ENCODE measurements at places on chromosomes 12 and 14.

GRCh38 chr12:105409801-105410471 lies 79.4 kb downstream of the C12orf75 start:
- peak; percentile 27 for DNase-seq

DNA sequence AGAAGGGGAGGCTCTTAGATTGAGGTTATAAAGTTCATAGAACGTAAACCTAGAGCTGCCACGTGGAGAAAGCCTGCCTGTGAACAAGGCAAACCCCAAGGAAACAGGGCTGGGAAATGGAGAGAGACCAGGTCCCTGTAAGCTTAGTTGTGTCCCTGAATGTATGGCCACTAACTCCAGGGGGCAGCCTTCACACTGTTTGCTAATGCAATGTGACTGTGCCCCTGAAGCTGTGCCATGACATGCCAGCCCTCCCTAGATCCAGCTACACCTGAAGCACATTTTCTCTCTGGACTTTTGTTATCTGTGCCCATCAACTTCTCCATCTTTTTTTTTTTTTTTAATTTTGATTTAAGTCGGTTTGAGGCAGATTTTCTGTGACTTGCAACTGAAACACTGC lies 60.6 kb upstream of the TMCC3 start:
- DNase-seq: peak; percentile 46

DNA sequence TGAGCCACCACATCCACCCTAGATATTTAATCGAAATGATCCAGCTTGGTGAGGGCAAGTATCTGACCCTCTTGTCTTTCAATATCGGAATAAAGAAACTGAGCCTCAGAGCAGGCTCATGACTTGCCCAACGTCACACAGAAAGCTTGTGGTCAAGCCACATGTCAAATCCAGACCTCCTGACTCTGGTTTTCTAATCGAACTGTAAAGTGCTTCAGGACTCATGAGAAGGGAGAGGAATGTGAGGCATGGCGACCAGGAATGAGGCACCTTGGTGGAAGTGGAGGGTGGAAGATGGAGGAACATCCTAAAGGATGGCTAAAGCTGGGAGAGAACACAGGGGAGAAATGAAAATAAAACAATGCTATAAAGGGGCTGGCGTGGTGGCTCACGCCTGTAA lies 27.9 kb upstream of the SPPL3 start:
- DNase-seq: no peak

DNA sequence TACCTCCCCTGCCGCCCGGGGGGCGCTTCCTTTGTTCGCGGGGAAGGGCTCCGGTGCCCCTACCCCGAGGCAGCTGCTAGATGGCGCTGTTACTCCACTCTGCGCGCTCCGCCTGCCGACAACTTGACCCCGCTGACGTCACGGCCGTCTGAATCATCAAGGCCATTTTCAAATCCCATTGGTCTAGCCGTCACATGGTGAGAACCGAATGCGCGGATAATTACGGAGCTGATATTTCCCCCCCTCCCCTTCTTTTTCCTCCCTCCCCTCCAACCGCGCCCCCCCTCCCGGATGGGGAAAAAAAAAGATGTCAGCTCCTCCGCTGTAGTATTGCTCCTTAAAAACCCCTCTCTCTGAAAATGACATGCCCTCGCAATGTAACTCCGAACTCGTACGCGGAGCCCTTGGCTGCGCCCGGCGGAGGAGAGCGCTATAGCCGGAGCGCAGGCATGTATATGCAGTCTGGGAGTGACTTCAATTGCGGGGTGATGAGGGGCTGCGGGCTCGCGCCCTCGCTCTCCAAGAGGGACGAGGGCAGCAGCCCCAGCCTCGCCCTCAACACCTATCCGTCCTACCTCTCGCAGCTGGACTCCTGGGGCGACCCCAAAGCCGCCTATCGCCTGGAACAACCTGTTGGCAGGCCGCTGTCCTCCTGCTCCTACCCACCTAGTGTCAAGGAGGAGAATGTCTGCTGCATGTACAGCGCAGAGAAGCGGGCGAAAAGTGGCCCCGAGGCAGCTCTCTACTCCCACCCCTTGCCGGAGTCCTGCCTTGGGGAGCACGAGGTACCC lies at the start of gene HOXC10:
HOXC10 (plus strand) TSS at position 246 of the 791 bp plus-strand sequence; CDS start at position 360, 114 bp downstream.
- peak; percentile 59 for DNase-seq

- DNase-seq: no peak
Measured at GRCh38 chr12:7678744-7679143, 13.0 kb upstream of the APOBEC1 start.

GRCh38 chr12:101795786-101796185 lies 35.0 kb downstream of the GNPTAB start:
- DNase-seq: no peak

DNA sequence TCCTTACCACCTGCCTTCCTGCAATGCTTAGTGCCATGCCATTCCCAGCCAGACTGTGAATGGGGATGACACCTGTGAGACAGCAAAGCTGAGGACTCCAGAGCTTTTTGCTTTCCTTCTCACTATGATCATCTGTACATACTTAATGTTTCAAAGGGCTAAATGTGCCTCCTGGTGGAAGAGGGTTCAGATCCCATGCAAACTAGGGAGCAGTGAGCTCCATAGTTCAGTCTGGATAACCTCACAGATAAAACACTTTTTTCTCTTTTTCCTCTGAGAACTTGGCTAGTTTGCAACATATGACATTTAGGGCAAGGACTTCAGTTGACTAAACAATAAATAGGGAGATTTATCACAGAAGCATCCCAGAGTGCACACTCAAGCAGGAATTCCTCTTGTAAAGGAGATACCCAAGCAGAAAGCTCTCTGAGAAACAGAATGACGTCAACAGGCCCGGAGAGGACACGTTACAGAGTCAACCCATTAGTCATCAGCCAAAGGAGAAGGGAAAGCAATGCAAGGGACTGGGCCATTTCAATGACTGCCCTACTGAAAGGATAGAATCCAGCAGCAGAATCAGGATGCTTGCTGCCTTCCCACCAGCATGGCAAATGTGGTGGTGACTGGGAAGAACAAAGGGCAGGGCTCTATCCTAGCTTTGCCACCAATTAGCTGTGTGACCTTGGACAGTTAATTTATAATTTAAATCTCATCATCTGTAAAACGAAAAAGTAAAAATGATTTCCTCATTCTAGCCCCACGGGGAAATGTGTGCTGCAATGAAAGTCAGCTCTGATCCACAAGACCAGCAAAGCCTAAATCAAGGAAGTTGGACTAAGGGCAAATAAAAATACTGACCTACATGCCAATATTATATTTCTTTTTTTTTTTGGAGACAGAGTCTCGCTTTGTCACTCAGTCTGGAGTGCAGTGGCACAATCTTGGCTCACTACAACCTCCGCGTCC lies 80.8 kb upstream of the ACTN1 start:
- DNase-seq: no peak

GRCh38 chr12:111673503-111673902 lies 12.3 kb downstream of the BRAP start:
- DNase-seq: no peak

DNA sequence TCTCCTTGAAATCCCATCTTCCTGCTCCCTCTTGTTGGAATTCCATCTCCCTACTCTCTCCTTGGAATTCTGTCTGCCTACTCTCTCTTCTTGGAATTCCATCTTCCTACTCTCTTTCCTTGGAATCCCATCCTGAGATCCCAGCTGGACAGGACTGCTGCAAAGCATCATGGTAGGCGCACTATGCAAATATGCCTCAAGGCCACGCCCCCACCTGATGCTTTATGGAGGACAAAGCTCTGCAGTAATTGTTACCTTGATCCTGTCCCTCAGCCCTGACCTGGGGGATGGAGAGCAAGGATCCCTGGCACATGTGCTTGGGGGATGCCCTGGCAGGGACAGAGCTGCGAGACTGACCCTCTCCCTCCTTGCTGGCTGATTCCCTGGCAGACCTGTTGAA lies 185.6 kb downstream of the TBX5 start:
- DNase-seq: no peak

- no peak for DNase-seq
Measured at GRCh38 chr12:119178544-119179334, at the start of gene HSPB8. HSPB8 (plus strand) TSS chr12:119178931; CDS start chr12:119179313, 382 bp downstream.

DNA sequence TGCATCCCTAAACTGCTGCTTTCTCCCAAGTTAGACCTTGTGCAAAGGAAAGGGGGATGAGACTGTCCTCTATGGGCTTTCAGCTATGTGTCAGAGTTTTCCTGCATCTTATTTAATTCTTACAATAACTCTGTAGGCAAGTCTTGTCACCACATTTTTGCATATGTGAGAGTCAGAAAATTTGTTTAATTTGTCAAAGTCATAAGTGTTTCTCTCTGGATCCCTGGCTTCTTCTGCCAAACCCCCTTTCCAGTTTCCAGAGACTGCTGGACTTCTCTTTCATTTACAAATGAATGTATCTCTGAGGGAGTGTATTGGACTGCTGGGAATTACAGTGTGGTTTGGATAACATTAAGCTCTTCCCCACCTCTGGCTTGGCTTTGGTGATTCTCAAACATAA lies 877.6 kb upstream of the SEL1L start:
- no peak for DNase-seq

DNA sequence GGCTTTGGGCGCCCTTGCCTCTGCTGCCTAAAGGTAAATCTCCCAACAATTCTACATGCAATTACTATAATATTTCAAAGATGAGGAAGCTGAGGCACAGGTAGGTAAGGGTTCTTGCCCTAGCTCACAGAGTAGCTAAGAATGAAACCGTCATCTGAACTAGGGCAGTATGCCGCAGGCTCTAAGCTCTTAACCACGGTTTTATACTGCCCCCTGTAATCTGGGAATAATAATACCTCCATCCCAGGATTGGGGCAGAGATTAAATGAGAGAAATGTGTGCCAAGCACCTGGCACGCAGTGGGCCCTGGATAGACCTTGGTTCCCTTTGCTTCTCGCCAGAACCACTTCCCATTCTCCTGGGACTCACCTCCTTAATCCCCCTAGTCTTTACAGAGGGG lies 1.5 kb upstream of the HRK start:
- DNase-seq: no peak

GRCh38 chr14:89294060-89294459 lies 123.0 kb downstream of the FOXN3 start:
- no peak for DNase-seq

DNA sequence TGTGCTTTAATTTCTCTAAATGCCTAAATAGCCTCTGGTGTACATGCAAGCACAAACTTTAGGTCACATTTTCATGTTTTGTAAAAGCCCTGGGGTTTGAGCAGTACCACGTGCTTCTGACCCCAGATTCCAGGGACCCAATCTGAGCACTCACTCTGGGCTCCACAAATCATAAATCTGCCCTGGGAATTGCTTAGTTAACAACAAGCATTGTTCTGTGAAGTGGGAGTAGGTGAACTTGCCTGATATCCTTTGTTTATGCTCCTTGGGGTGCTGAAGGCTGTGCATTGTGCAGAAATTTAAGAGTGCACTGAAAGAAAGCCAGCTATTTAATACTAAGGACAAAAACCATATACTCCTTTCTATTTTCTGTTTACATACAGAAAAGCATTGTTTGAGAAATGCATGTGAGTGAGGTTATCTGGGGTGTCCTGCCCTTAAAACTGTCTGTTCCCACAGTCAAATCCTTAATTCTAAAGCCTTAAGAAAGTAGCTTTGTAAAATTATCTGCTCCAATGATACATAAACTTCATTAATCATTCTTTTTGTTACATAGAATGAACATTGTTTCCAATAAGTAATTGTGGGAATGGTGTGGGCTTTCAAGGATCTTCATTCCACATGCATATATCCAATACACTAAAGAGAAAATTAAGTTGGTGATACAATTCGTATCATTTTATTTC lies 258.6 kb upstream of the NPAS3 start:
- DNase-seq: no peak

DNA sequence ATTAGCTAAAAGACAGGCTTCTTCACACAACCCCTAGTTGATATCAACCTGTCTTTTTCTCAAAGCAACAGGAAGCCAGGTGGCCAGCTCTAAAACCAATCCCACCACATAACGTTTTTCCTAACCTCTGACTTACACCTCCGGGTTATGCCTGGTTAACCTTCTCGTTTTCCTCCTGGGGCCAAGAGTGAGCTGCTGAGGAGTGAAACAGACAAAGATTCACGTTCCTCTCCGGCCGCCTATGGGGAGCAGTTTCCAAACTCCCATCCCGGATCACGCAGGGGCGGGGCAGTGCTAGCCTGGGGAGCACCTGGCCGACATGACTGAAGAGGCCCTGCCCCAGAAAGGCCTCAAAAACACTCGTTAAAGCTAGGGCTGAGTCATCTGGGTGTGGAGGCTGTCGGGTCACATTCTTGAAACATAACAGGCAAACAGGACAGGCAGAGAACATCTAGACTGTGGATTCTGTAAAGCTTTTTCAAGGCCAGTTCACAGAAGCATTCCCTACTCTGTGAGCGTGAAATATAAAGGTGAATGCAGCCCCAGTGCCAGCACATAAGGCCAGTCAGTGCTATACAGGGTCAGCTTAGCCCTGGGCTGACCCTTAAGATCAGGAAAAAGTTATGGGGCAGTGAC lies 25.9 kb upstream of the LGALS3 start:
- DNase-seq: no peak

DNA sequence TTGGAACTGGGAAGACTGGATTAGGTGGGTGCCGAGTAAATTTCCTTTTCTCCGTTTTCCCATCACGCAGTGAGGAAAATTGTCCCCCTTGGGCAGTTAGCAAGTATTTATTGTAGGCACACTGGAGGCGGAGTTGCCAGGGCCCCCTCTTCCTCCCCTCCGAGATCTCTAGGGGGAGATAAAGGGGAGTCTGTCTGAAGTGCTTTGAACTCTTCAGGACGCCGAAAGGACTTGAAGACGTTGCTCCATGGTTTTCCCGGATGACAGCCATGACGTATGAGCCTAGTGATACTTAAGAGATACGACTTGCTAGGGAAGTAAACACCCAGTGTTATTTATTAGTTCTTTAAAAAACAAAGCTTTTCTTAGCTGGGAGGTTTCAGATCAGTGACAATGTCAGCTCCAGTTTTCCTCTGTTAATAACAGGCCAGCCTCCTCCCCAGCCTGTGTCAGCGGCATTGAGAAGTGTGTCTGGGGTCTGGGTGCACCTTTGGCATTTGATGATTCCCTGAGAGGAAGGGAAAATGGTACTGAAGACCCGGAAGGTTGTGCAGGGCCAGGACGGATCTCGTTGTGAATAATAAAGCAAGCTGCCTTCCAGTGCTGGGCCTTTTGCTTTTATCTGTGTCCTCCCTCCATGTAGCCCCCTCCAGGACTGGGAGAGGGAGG lies 78.7 kb downstream of the TSPAN9 start:
- DNase-seq: no peak

DNA sequence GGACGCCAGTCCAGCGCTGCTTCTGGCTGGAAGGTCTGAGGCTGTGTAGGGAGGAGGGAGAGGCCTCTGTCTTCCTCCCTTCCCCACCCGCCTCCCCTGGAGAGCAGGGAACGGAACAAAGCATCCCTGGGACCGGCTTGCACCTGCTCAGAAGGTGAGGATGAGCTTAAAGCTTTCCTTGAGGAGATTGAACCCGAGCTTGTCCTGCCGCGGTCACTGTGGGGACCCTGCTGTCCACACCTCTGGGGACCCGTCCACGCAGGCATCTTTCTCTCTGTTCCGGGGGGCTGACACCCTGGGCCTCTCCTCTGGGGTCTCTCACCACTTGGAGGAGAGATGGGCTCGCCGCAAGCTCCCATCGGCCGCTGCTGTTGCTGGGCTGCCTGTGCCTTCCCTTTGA lies 33.2 kb upstream of the SFSWAP start:
- DNase-seq: no peak

GRCh38 chr12:51392556-51393237 lies 1.5 kb upstream of the GALNT6 start:
- peak; percentile 72 for DNase-seq

GRCh38 chr12:100381379-100381778 lies 24.5 kb downstream of the SLC17A8 start:
- no peak for DNase-seq
